ENCODE measurements at places on chromosomes 1 and 21.

- DNase-seq: no peak
Measured at GRCh38 chr1:204836856-204837255, 33.8 kb upstream of the NFASC start.

DNA sequence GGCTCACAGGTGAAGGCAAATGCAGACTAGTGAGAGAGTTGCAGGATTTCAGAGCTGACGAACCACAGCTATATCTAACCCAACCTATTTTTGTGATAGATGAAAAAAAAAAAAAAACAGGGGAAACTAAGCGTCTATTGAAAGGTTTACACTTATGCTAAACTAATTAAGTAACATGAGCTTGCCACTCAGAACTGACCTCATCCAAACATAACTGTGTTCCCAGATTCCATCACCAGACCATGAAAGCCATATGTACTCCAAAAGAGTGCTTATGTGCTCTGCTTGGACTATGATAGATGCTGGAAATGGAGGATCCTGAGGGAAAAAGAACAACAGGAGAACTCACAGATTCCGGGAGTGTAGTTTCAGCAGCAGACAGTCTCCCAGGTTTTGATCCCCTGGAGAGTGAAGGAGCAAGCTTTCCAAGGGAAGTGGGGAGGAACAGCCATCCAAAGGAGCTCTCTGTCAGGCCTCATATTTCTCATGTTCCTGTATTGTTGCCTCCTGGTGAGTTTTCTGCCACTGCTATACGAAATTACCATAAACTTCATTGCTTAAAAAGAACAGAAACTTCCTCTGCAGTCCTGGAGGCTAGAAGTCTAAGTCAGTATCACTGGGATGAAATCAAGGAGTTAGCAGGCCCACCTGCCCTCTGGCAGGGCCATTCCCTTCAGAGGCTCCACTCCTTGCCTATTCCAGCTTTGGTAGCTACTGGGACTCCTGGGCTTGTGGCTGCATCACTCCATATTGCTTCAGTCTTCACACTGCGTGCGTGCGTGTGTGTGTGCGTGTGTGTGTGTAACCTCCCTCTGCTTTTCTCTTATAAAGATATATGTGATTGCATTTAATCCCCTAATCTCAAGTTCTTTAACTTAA, 38.1 kb downstream of the NIBAN1 start:
- DNase-seq: peak; percentile 28

DNA sequence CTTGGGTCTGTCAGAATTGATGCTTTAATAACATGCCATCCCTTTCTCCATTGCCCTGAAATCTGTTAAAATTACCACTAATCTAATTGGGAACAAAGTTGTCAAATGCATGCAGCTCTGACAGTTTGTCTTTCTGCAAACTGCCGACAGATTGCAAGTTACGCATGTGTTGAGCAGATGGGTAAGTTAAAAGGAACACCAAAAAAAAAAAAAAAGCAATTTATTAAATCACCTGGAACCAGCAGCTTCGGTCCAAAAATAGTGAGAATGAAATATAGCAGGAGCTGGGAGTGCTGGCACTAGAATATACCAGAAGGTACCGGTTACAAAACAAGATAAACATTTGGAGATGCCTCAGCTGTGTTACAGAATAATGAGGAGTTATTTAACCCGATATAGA, 149.6 kb upstream of the C1orf87 start:
- DNase-seq: no peak

- peak; percentile 14 for DNase-seq
Measured at GRCh38 chr1:8987881-8988617, 38.2 kb downstream of the SLC2A7 start.

- DNase-seq: no peak
Measured at GRCh38 chr1:73100216-73100615, 817.9 kb upstream of the NEGR1 start.

DNA sequence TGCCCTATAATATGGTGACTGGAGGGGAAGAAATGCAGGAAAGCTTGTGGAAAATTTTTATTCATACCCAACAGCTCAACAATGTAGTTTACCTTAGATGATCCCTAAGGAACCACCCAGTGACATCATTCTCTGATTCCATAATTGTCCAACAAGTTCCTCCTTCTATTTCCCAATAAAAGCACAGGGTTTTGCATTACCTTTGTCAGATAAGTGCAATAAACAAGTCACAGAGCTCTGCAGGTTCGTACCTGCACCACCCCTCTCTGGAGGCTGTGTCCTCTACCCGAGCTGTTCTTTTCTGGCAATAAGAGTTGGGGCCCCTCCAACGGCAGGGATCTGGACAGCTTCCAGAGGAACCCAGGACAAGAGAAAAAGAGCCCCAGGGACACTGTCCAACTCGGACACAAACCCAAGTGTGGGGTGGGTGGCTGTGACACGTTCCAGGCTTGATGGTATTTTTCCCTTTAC, 38.8 kb downstream of the RCAN1 start:
- DNase-seq: no peak

GRCh38 chr1:166489670-166490436, 323.1 kb upstream of the FAM78B start:
- no peak for DNase-seq

- no peak for DNase-seq
Measured at GRCh38 chr1:27868932-27869718, 3.2 kb upstream of the THEMIS2 start.

GRCh38 chr1:26305667-26306289, 658 bp downstream of the UBXN11 start:
- DNase-seq: no peak

DNA sequence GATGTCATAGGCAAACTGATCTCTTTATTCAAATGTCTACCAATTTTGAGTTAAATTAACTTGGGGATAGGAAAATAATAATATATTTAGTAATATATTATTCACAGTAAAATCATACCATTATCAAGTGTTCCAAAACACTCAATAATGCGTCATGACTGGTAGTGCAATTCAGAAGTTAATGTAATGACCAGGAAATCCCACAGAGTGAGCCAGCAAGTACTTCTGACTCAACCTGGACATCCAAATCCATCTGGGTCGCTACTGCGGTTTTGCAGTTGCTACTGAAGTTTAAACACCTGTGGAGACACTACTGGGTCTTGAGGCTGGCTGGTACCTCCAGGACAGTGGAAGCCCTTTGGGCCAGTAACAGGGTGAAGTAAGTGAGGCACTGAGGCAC, 44.8 kb downstream of the DPYD start:
- peak; percentile 1 for DNase-seq

DNA sequence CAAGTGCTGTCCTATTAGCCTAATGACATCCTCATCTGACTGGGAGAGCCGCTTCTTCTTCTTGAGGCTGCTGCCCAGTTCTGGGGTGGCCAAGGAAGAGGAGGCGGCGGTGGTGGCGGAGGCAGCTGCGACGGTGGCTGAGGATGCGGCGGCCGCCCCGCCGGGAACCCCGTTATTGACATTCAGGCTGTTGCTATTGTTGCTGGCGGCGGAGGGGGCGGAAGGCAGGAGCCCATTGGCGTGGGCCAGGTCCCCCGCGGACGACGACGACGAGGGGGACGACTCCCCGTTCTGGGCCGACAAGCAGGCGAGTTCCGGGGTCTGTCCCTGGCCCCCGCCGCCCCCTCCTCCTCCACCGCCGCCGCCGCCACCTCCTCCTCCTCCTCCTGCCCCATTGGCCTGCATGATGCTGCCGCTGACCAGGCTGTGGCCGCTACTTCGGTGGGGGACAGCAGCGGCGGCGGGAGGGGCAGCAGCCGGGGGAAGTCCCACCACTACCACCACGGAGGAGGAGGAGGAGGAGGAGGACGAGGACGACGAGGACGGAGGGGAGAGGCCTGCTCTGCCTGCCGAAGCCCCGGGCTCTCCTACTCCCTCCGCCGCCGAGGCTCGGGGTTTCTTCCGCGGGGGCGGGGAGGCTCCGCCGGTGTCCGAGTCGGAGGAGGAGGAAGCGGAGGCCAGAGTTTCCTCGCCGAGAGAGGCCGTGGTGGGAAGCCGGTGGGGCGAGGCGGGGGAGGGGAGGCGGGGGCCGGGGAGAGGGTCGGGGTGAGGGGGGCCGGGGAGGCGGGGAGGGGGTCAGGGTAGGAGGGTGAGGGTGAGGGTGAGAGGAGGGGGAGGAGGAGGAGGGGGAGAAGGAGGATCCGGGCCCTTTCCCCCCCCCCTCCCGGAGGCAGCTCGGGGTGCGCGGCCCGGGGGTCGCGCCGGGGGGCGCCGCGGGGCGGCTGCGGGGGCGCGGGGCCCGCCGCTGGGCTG, 610 bp downstream of the WDR26 start:
- peak; percentile 21 for DNase-seq

DNA sequence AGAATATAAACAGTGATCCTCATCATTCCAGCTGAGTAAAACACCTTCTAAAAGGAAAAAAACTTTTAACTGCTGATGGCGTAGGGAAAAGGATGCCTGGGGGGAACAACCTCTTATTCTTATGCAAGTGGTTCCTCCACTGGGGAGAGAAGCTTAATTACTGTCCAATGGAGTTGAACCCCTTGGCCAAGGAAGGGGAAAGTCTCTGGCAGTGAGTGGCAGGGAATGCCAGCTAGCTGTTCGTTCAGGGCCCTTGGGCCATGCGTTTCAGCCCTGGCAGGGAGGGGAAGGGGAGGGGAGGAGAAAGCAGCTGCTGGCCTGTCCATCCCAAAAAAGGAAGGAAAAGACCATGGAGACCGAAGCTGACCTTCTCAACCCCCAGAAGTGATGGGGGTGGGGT, 22.6 kb upstream of the SYCP1 start:
- no peak for DNase-seq

- DNase-seq: peak; percentile 65
Measured at GRCh38 chr21:38804789-38805327, 871 bp upstream of the ETS2 start.

DNA sequence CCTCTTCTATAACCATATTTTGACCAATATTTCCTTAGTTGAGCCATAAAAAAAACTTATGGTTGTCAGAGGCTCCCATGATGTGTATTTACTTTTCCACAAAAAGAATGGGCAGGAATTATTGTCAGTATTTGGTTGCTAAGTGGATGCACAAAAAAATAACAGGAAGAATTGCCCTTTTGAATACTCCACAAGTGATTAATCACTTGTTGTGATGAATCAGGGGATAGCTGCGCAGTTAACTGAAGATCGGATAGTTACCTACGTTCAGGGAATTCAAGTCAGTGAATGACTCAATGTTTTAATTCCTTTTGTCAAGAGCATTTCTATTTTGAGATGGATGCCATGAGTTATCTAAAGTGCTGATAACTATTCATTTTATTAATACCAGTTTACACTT, 785.2 kb upstream of the B3GALT2 start:
- no peak for DNase-seq

GRCh38 chr1:240712014-240712731, 100.2 kb upstream of the GREM2 start:
- peak; percentile 36 for DNase-seq
